Esophagus mucosa (tissue), 1 donor: ENCODE measurements at places on chromosomes 12 and 14. TPM values are rescaled to one million over a fixed set of nuclear protein-coding genes. Genes with fewer than 3 reads are reported as not detected.

- no peak for ATAC-seq
Measured at GRCh38 chr12:725076-725475, 27.3 kb upstream of the WNK1 start.

GRCh38 chr12:22657538-22657937 lies 32.6 kb downstream of the ETNK1 start:
- no peak for ATAC-seq

- no peak for ATAC-seq
Measured at GRCh38 chr12:101468948-101469347, 6.2 kb upstream of the SPIC start.

GDF11 gene
- total RNA-seq, result 1.2 TPM

PLCZ1 gene
- not detected for total RNA-seq

TMEM229B gene
- 0.80 TPM for total RNA-seq

ERGIC2 gene
- total RNA-seq, result 43.3 TPM
